Osteoblast (primary cell): ENCODE measurements at places on chromosomes 7 and 10. TPM values are rescaled to one million over a fixed set of nuclear protein-coding genes. Genes with fewer than 3 reads are reported as not detected.

Gene OR2A1
- 0.29 and 0.36 TPM in 2 replicates for total RNA-seq

- DNase-seq = no peak
Measured at GRCh38 chr7:93799750-93800357, 90.7 kb downstream of the TFPI2 start.

DNA sequence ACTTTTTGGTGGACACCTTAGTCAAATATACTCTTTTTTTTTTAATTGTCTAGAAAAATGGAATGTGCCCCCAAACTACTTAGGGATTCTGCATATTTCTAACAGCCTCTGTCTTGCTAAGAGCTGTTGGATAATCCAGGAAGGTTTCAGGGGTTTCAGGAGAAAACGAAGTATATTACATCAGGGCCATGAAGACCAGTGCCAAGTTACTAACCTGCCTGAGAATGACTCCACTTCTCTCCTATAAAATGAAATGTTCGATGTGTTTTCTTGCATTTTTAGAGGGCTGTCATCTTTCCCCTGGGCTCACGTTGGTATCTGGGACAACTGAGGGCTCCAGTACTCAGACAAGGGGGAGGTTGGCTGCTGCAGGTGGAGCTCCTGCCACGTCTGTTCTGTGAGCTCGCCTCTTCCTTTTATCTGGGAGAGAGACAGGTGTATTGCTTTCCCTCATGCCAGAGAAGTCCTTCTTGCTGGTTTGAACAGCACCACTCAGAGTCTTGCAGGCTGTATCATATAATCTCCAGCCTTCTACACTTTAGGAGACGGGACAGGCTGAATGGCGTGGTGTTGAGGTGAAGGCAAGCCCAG, 71.3 kb downstream of the CAMK1D start:
- no peak for DNase-seq

DNA sequence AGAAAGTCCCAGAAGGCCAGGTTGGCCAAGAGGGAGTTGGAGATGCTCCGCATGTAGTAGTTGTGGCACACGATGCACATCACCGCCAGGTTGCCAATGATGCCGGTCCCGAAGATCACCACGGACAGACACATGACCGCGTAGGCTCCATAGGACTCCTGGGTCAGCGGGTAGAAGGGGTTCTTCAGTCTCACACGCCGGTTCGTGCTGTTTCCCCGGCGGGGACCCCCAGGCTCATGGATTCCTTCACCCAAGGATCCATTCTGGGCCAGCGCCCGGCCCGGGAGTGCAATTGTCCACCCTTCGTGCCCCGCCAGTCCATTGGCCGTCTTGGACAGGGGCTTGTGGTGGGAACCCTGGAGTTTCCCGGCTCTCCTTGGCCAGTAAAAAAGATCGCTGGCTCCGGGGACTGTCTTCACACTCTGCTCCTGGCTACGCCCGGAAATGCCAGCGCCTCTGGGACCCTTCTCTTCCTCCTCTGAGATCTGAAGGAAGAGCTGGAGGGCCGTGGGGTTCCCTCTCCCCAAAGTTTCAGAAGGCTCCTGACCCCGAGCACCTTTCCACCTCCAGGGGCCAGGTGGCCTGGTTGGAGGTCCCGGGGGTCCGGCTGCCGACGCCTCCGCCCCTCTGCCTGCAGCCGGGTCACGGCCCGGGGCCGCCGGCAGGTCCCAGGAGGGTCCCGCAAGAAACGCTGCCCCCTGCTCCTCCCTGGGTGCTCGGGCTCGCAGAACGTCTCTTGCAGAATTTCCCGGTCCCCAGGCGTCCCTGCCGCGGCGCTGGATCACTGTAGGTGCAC, 1.3 kb downstream of the GPR37 start:
- DNase-seq = peak; percentile 58

- no peak for DNase-seq
Measured at GRCh38 chr7:27362026-27362425, 119.4 kb downstream of the EVX1 start.
